Activated naive CD4-positive, alpha-beta T cell treated with anti-CD3 and anti-CD28 coated beads, Interleukin-2, amount 50 U/mL, for 16 hours (primary cell): ENCODE measurements at places on chromosomes 7 and 10.

GRCh38 chr7:157865351-157866165 lies 528.8 kb downstream of the DNAJB6 start:
- no peak for DNase-seq

DNA sequence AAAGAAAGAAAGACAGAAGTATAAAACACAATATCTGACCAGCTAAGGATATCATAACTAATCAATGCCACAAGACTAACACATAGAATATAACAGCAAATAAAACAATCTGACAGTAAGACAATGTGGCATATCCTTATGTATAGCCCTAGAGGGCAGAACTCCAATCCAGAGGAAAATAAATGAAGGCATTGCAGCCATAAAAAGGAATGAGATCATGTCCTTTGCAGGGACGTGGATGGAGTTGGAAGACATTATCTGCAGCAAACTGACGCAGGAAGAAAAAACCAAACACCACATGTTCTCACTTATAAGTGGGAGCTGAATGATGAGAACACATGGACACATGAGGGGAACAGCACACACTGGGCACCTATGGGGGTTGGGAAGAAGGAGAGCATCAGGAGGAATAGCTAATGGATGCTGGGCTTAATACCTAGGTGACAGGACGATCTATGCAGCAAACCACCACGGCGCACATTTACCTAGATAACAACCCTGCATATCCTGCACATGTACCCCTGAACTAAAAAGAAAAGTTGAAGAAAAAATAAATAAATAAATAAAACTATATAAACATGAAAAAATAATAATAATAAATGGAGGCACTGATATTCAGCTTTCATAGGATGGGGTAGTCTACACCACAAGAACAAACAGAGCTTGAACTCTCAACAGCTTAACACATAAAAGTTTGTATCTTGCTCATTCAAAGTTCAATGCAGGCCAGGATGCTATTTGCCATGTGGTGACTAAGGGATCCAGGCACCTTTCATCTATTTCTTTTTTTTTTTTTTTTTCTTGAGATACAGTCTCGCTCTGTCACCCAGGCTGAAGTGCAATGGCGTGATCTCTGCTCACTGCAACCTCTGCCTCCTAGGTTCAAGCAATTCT lies 66.1 kb upstream of the KAT6B start:
- DNase-seq = no peak

DNA sequence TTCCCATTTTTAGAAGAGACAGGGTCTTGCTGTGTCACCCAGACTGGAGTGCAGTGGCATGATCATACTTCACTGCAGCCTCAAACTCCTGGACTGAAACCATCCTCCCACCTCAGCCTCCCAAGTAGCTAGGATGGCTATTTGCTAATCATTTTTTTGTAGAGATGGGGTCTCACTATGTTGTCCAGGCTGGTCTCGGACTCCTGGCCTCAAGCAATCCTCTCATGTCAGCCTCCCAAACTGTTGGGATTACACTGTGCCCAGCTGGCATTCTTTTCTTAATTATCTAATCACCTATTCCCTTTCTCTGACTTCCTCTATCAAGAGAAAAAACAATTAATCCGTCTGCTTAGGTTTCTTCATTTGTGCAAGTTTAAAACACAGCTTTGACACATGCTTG lies 172.5 kb upstream of the TRIM24 start:
- no peak for DNase-seq

- DNase-seq = peak; percentile 52
These were observed 778 bp upstream of the TRIM8 start for GRCh38 chr10:102643336-102644065.

- no peak for DNase-seq
These were observed 185.6 kb downstream of the MGMT start for GRCh38 chr10:129652521-129653201.
